ENCODE measurements at places on chromosomes 4 and X. TPM values are rescaled to one million over a fixed set of nuclear protein-coding genes. Genes with fewer than 3 reads are reported as not detected.

GRCh38 chr4:145602129-145602760, 16.9 kb upstream of the MMAA start:
- no peak for DNase-seq

- no peak for DNase-seq
These were observed 12.3 kb upstream of the IL21 start for GRCh38 chr4:122633211-122633610.

DNA sequence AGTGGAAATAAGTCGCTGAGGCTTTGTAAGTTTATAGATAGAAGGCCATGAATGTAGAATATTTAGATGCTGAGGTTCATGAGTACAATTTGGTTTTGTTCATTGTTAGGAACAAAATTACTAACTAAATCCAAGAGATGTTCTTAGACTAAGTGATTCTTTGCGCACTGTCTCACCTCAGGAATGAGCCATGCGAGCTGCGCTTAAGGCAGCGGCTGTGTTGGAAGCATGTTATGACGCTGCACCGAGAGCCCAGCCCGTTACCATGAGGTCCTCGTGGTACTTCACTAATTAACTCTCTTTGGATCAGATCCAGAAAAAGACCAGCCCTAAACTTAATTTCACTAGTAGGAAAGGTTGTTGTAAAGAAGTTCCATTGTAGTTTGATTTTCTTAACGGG, 166.2 kb downstream of the RAPGEF2 start:
- peak; percentile 50 for DNase-seq

DNA sequence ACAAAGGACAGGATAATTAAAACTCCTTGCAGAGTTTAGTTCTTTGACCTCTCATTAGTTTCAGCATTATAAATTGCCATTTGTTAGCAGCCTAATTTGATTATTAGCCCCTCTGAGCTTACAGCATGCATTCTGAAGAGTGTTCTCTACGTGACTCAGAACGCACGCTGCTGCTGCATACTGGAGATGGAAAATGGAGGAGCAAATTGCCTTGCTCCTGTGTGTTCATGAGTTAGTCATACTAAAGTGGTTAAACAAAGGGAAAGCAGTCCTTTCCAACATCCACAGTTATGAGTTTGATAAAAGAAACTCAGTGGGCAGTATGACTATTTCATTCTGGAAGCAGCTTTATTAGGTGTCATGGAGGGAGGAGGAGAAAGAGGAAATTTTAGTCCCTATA, 922.5 kb downstream of the RPA4 start:
- no peak for DNase-seq

- DNase-seq, result no peak
These were observed 121.8 kb downstream of the SH3KBP1 start for GRCh38 chrX:19765628-19766027.

DNA sequence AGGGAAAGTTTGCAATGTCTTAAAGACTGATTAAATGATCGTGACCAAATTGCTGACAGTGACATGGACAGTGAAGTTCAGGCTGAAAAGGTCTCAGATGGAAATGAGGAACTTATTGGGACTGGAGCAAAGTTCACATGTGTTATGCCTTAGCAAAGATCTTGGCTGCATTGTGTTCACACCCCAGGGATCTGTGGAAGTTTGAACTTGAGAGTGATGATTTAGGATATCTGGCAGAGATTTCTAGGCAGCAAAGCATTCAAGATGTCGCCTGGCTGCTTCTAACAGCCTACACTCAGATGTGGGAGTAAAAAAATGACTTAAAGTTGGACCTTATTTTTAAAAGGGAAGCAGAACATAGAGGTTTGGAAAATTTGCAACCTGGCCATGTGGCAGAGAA, 21.4 kb downstream of the SCARB2 start:
- no peak for DNase-seq

- DNase-seq, result no peak
These were observed 5.6 kb upstream of the TEC start for GRCh38 chr4:48275247-48275646.

- DNase-seq, result no peak
These were observed 445.1 kb downstream of the TMA16 start for GRCh38 chr4:163939597-163939996.

- DNase-seq, result no peak
These were observed 449.6 kb upstream of the FAM241A start for GRCh38 chr4:111695677-111696076.

- no peak for DNase-seq
These were observed 1.7 kb downstream of the CLCN4 start for GRCh38 chrX:10158279-10159144.

GRCh38 chrX:101708163-101708562, 48.5 kb upstream of the ARMCX2 start:
- DNase-seq, result no peak

GRCh38 chr4:26912810-26913209, 52.2 kb downstream of the STIM2 start:
- DNase-seq, result no peak

GRCh38 chrX:136816975-136817374, 36.2 kb upstream of the ARHGEF6 start:
- no peak for DNase-seq

- DNase-seq, result no peak
These were observed 659.6 kb upstream of the INTU start for GRCh38 chr4:126973201-126973600.

DNA sequence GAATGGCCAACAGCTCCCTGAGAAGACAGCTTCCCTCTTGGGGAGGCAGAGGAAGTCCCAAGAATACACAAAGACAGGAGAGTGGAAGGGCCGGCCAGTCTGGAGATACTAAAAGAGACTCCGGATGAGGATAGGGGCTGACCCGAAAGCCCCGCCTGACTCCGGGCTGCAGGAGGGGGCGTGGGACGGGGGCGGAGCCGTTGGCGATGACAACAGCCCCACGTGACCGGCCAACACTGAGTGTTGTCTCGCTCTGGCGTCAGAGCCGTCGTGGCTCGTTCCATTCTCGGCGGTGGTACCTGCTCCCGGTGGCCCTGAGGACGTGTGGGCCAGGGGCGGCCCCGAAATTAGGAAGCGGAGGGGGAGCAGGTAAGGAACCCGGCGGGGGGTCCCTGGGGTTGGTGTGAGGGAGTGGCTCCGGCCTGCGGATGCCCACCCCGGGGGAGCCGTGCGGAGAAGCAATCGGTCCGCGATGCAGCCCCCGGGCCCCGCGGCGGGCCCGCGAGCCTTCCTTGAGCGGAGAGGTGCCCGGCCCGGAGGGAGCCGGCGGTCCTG, at the start of gene BEX4:
Gene BEX4 (plus strand): TSS at position 239 of the 555 bp plus-strand sequence. CDS start 1,046 bp downstream, outside the sequence.
- peak; percentile 83 for DNase-seq

DNA sequence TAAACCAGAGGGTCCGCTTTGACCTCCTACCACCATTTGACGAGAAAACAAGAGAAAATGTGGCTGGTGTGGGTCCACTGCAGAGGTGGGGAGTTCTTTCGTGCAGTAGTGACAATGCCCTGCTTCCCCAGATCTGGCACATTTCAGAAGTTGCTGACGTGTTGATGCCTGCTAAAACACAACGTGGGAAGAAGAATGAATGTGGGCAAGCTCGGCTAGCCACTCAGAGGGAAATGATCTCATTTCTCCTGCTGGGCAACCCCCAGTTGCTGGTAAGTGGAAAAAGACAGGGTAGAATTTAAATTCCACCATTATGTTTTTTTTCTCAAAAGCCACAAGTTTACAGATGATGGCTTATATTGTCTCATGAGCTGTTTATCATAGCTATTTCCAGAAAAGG, 77.9 kb downstream of the LUZP4 start:
- no peak for DNase-seq

DNA sequence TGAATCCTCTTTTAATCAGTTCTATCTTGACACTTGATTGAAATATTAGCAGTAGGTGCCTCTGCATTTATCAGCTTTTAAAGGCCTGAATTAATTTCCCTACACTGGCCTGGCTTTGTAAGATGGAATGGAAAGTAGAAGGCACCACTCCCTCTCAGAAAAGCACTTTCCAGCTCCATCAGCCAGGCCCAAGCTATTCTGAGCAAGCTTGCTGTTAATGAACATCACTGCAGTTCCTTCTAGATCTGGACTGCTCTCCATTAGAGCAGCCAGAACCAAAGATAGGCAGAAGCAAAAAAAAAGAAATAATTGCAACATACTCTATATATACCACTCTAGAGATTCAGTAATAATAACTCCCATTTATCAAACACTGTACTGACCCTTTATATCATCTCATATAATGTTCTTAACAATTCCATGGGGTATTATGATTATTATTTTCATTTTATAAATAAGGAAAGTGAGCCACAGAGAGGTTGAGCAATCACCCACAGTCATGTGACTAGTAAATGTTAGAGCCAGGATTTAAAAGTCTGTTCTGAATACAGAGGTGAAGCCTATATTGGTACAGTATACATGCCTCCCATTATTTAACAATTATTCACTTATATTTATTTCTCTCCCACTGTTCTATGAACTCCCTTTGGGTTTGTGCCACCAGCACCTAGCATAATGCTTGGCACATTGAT, 39.4 kb upstream of the GPC3 start:
- DNase-seq, result no peak

GRCh38 chrX:46710927-46711623, 47.8 kb downstream of the SLC9A7 start:
- DNase-seq, result no peak

- DNase-seq, result no peak
These were observed 32.3 kb upstream of the IRF2 start for GRCh38 chr4:184506527-184507121.

DNA sequence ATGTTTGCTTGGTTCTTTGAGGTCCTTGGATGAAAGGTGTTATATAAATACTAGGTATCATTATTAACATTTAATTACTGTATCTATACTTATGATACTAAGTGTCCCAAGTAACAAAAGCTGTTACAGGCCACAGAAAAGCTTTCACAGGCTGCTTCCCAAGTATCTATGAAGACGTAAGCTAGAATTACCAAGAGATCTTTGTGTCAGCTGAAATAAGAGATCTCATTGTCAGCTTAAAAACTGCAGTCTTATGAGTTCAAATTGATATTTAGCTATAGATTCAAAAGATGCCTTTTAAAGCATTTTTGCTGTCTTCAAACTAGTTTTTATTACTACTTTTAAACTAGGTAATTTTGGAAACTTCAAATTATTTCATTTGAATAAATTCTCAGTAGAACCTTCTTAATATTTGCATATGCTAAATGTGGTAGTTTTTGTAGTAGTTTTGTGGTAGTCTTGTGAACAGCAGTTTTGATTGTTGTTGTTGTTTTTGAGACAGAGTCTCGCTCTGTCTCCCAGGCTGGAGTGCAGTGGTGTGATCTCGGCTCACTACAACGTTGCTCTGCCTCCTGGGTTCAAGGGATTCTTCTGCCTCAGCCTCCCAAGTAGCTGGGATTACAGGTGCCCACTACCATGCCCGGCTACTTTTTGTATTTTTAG, 170.0 kb upstream of the RPL34 start:
- no peak for DNase-seq

- no peak for DNase-seq
These were observed 77.2 kb upstream of the GALNT7 start for GRCh38 chr4:173091362-173091761.

DNA sequence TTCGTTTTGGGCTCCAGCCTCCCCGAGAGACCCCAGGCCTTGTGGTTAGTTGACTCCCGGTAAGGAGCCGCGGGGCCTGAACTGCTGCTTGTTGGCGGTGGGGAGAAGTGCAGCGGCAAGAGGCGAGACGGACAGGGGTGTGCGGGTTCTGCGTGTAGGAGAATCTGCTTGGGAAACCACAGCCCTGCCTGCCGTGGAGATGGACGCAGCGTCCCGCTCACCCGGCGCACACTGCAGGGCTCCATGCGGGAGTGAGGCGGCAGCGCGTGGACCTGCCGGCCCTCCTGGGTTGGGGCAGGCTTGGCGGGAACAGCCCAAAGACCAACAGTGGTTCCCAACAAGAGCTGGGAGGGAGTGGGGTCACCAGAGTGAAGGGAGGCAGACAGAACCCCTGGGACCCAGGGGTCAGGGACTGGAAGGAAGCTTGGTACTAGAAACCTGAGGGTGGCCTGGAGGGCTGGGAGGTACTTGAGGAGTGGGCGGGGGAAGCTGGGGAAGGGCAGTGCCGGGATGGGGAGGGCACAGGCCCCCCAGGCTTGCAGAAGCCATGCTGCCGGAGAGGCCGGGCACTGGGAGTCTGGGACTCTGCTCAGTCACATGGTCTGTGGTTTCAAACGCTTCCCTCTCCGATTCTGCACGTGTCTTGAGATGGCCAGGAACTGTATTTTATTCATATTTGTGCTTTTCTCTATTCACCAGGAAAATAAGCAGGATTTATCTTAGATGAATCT, 70.8 kb downstream of the RGS12 start:
- DNase-seq, result peak; percentile 52

DNA sequence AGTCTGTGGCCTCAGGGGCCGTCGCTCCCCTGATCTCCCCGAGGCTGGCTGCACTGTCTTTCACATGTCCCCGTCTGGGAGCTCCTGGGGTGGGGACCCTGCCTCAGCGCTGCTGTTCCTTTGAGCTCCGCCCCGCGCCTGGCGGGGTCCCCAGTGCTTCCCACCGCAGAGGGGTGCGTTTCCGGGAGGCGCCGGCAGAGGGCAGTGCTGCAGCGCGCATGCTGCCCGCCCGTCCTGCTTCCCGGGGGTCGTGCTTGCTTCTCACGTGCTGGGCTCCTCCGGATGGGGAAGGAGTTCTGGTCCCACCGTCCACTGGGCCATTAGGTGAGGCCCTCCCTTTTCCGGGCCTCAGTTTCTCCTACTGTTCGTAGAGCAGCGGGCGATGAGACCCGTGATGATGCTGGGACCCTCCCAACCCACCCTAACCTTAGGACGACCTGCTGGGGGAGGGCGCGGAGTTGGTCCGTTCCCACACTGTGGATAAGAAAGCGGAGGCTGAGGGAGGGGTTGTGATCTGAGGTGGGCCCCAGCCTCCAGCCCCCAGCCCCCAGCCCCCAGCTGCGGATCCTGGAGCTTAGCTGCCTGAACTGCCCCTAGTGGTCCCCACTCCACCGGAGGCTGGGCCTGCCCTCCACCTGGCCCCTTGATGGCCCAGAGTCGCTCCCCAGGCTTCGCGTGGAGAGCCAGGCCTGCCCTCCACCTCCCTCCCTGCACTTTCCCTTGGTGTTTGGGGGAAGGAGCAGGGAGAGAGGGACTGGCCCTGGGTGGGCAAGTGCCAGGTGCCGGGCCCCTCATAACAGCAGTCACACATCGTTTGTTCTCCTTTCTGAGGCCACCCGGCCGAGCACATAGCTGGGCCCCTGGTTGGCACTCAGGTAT, 15.3 kb downstream of the CPZ start:
- no peak for DNase-seq

The TMPRSS11A gene
- not detected for polyA plus RNA-seq

The TEX11 gene
- polyA plus RNA-seq, result not detected

The TNIP3 gene
- polyA plus RNA-seq, result not detected

The MGAT4D gene
- polyA plus RNA-seq, result not detected

The TENM3 gene
- polyA plus RNA-seq, result 0.88 TPM
